Mesangial cell (primary cell): ENCODE measurements at places on chromosomes 13 and 19. TPM values are rescaled to one million over a fixed set of nuclear protein-coding genes. Genes with fewer than 3 reads are reported as not detected.

VSTM1 gene
- not detected in 2 replicates for total RNA-seq

TSSK6 gene
- total RNA-seq: 1.6 and 2.3 TPM in 2 replicates

KIR2DL3 gene
- total RNA-seq: not detected in 2 replicates

CYP4F8 gene
- not detected in 2 replicates for total RNA-seq

PRR36 gene
- total RNA-seq: 0.65 and 1.0 TPM in 2 replicates

CCDC122 gene
- 2.0 and 2.4 TPM in 2 replicates for total RNA-seq

PPM1N gene
- 1.0 TPM in 1 of 2 replicates, not detected in the other for total RNA-seq

SBK3 gene
- total RNA-seq: 0.13 and 0.16 TPM in 2 replicates

DBP gene
- 0.65 and 17.7 TPM in 2 replicates for total RNA-seq

CYP2A7 gene
- total RNA-seq: not detected in 2 replicates

CEACAM20 gene
- not detected in 2 replicates for total RNA-seq

ACP5 gene
- 1.1 and 17.5 TPM in 2 replicates for total RNA-seq

MBD3L2 gene
- not detected in 2 replicates for total RNA-seq

ZNF136 gene
- 1.6 and 3.4 TPM in 2 replicates for total RNA-seq

LENG9 gene
- total RNA-seq: 1.8 and 8.7 TPM in 2 replicates

PKN1 gene
- total RNA-seq: 136 and 180 TPM in 2 replicates

PNMA8C gene
- 0.13 TPM in 1 of 2 replicates, not detected in the other for total RNA-seq

FBN3 gene
- total RNA-seq: under 0.01 TPM in 1 of 2 replicates, not detected in the other

SAFB2 gene
- total RNA-seq: 19.9 and 20.5 TPM in 2 replicates

DCT gene
- under 0.01 and 0.25 TPM in 2 replicates for total RNA-seq

KCNRG gene
- total RNA-seq: 0.33 and 0.89 TPM in 2 replicates

FPR3 gene
- total RNA-seq: not detected in 2 replicates

PSG11 gene
- total RNA-seq: not detected in 2 replicates

KLK4 gene
- not detected in 2 replicates for total RNA-seq

WDR83 gene
- total RNA-seq: 8.5 and 10.4 TPM in 2 replicates

ZFR2 gene
- total RNA-seq: not detected in 2 replicates

PRR22 gene
- total RNA-seq: 0.51 and 0.81 TPM in 2 replicates

TTYH1 gene
- not detected in 2 replicates for total RNA-seq

KLK2 gene
- not detected in 2 replicates for total RNA-seq
